Ureter (tissue), 1 donor: ENCODE measurements at places on chromosomes 16 and 17. TPM values are rescaled to one million over a fixed set of nuclear protein-coding genes. Genes with fewer than 3 reads are reported as not detected.

STRADA gene
- 58.6 TPM for total RNA-seq

ITGAD gene
- not detected for total RNA-seq

EVI2A gene
- total RNA-seq = 2.7 TPM

DNAAF8 gene
- 0.91 TPM for total RNA-seq

GSG1L gene
- total RNA-seq = 0.21 TPM

MFAP4 gene
- 119 TPM for total RNA-seq

GRCh38 chr17:7437950-7438614 lies 1.2 kb upstream of the FGF11 start:
- DNase-seq = peak; percentile 69

- no peak for DNase-seq
These were observed 132.5 kb downstream of the AATF start for GRCh38 chr17:37081287-37081686.

- no peak for DNase-seq
These were observed 340.3 kb upstream of the CDH5 start for GRCh38 chr16:66026211-66026610.

DNA sequence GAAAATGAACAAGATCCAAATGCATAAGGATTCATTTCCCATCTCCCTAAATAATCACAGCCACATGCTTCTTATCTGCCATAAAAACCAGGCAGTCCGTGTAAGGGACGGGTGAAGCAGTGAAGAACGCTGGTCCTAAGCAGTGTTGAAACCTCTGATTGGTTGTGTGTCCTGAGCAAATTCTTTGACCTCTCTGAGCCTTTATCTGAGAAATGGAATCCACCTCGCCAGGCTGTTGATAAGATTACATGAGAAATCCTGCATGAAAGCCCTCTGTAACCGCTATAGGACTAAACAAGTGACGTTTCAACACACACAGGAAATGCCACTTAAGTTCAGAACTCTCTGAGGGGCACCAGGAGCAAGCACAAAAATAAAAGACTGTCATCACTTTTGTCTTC lies 26.8 kb downstream of the GAS7 start:
- DNase-seq = no peak

DNA sequence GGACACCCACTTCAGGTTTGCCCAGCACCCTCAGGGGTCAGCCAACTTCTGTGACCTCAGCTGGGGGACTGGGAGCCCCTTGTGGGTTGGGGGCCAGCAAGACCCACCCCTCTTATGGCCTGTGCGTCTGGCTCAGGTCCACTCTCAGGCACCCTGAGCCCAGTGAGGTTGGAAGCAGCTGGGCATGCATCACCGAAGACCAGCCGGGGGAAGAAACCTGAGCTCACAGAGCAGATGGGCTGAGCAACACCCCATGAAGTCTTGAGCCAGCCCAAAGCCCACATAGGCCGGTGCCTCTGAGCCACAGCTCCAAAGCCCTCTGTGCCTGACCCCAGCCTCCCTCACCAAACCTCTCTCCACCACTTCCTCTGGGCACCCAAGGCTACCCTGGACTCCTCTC lies 166.7 kb downstream of the RBFOX3 start:
- no peak for DNase-seq

GRCh38 chr16:81003610-81004460 lies 2.9 kb downstream of the CMC2 start:
- DNase-seq = no peak

DNA sequence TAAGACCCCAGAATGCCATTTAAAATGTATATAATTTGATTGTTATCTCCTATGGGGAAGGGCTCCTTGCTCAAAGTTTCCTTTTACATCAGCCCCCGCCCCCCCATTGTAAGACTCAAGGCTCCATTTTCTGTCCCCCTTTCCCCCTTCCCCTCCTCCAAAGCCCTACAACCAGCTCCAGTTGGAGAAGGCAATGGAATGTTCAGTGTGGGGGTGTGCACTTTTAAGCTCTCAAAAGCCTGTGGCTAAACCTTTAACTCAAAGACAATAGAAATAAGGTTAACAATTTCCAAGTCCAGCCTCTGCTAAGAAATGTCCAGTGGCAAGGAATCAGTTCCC lies 114.7 kb downstream of the NOG start:
- no peak for DNase-seq

GRCh38 chr17:81961087-81961511 lies at the start of gene NOTUM:
Gene NOTUM, minus strand, starts transcription at chr17:81961187. Its CDS starts 278 bp downstream, at chr17:81960909.
- DNase-seq = no peak

DNA sequence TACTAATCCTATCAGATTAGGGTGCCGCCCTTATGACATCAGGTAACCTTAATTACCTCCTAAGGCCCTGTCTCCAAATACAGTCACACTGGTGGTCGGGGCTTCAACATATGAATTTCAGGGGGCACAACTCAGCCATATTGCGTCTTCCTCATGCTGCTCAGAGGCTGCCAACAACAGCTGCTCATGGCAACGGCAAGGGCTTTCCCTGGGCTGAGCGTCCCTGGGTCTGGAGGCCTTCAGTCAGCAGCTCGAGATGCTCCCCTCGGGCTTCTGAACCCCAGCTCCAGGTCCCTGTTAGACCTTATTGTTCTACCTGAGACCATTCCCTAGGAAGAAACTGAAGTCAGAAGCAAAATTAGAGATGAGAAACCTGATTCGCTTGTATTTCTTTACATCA lies 157.2 kb downstream of the TMEM132E start:
- DNase-seq = no peak

DNA sequence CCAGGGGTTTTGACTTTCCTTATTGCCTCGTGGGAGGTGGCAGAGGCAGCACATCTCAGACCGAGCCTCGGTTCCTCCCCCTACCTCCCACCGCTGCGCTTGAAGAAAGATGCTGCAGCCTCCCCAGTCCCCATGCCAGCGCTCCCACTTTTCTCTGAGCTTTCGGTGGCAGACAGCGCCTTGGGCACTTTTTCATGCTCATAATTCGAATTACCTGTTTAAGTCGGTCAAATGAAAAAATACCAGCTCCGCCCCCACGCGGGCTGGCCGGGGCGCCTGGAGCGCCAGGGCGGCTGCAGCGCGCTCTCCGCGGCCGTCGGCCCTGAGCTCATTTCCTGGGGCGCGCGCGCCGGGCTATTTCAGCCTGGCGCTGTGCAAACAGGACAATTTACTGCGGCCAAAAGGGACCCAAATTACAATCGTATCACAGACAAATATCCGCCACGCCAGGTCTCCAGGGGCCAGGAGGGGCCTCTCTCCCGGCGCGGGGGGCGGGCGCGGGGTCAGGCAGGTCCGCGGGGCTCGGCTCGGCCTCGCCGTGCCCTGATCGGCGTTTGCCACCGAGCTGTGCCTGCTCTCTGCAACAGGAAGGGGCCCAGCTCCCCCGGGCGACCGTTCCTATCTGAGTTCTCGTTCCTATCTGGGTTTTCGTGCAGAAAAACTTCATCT lies 45.0 kb downstream of the SOST start:
- DNase-seq = no peak

GRCh38 chr16:75733305-75734211 lies 7.3 kb upstream of the CPHXL start:
- DNase-seq = peak; percentile 57

- DNase-seq = no peak
These were observed 20.8 kb downstream of the CIAPIN1 start for GRCh38 chr16:57426356-57426755.

DNA sequence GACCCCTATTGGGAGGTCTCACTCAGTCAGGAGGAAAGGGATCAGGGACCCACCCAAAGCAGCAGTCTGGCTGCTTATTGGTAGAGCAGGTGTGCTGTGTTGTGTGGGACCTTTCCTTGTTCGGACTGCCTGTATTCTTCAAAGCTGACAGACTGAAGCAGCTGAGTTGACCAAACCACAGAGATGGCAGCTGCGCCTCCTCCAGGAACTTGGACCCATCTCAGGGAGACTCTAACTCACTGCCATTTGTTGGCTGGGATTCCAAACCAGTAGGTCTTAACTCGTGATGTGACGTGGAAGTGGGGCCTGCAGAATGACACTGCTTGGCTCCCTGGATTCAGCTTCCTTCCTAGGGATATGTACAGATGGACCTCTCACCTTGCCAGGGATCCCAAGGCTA lies 9.6 kb upstream of the UQCRC2 start:
- DNase-seq = no peak

DNA sequence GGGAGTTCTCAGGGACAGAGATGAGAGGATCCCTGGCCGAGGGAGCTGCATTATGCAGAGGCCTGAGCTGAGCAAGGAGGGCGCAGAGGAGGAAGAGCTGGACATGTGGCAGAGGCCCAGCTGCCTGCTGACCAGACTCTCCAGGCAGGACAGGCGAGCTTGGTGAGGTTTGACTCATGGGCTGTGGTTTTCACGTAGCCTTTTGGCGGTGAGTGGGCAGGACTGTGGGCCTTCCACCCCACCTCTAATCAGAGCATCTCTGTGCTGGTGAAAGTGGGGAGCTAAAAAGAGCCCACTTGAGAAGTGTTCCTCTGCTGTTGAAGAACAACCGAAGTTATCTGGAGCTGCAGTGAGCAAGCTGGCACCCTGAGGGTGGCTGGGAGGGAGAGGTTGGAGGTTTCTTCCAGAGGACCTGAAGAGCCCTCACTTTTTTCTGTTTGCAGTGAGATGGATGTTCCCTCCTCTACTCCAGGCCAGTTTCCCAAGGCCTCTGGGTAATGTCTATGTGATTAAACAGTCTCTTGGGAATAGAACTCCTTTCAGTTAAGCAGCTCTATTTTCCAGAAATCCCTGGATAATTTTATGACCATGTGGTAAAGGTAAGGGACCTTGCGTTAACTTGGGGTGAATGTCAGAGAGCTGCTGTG lies 11.9 kb downstream of the EPN2 start:
- peak; percentile 60 for DNase-seq

GRCh38 chr17:60089096-60089806 lies 10.5 kb upstream of the HEATR6 start:
- no peak for DNase-seq

DNA sequence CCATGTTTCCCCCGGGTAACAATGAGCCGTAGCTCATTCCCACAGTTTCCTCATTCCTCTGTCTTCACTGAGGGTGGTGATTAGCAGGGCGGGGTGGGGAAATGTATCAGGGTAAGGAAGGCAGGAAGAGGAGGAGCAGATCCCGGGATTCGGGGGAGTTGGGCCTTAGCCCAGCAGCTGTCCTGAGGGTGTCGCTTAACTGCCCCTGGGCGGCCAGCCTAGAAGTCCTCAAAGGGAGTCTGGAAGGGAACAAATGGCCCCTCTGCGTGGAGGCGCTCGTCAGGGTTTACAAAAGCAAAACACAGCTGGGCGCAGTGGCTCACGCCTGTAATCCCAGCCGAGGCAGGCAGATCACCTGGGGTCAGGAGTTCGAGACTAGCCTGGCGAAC lies 14.3 kb downstream of the MLYCD start:
- no peak for DNase-seq
